Activated CD8-positive, alpha-beta memory T cell treated with anti-CD3 and anti-CD28 coated beads, Interleukin-2, amount 50 U/mL, for 48 hours (primary cell): ENCODE measurements at places on chromosomes 11 and 22.
A peak's percentile ranks its signal among the peaks of the same experiment; 100 is the strongest.

DNA sequence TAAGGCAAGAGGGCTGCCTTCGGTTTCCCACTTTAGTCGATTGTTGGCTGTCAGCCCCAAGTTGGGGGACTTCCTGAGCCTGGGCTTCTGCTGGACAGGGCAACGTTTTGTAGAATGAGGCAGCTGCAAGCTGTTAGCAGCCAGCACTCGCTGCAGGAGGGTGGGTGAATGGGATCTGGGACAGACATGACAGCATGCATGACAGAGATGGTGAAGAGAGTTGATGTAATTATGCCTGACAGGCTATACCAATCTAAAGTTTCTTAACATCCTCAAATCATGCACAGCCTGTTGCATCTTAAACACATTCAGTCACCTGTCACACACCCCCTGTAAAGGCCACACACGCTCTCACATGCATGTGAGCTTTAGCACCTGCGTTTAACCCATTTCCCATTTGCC is 49.2 kb downstream of the CWC15 start:
- DNase-seq, result no peak

DNA sequence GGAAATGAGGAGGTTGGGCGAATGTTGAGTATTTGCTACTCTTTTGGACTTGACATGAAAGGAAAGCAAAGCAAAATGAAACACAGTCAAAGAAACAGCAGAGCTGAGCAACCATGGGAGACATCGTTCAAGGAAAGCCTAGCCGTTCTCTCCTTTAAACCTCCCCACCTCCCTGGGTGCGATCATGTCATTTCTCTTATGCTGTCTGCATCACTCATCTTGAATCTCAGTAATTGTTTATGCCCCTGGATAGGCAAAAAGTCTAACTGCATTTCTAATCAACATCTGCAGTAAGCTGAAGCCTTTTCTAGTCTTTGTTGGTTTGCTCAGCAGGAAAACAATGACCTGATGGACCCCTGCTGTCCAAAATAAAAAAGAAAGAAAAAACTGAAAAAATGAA is 107.0 kb downstream of the MSANTD4 start:
- no peak for DNase-seq

DNA sequence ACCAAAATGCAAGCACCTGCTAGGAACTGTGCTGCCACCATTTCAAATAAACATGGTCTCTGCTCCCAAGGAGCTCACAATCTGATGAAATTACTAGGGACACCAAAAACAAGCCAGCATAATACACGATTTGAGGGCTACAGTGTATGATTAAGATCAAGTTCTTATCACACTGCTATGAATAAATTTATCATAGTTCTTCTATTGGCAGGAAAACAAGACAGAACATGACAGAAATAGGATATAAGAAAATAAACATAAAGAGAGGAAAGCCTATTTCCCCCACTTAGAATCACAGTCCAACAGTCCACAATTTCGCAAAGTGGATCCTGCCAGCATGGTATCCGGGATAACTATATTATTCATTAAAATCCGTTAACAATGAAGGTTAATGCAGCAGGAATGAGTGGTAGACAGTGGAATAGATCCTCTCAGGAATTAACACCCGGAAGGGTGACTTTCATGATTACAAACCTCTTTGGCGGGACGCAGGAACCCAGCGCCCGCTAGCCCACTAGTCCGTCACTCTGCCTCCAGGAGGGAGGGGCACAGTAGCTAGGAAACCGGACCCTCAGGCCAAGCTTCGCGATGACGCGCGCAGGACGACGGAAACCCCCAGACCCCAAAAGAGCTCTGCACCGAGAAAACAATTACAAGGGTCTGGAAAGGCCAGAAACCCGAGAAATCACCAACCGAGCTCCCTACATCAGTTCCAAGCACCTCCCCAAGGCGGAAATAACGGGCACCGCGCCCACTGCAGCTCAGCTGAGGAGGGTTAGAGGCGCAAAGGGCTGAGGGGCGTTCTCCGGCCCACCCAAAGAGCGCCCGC is 607 bp downstream of the CCDC82 start:
- no peak for DNase-seq

DNA sequence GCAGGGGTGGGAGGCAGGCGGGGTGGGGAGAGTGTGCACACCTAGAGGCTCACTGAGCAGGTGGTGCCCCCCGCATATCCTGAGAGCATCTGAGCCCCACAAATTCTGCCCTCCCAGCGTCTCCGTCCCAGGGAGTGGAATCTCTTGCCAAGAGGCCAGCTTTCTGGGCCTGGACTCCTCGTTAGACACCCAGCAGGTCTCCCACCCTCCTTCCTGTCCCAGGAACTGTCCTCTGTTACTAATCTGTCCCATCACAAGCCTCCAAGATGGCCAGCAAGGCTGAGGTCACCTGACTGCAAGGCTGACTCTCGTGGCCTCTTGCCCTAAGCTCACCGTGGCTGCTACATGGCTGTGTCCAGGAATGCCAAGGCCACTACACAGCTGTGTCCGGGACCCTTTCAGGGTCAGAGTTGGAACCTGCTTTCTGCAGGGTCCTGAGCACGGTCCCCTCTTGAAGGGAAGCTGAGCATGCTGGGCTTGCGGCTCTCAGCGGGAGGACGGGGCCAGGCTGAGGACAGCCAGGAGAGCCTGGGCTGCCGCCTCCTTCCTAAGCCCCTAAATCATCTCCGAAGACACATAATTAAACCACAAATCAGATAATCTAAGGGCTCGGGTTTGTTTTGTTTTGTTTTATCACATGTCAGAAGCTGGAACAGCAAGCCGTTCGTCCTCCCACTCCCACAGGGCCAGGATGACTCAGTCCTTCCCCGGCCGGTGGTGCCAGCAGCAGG is 1327.3 kb downstream of the TBC1D22A start:
- DNase-seq, result no peak

DNA sequence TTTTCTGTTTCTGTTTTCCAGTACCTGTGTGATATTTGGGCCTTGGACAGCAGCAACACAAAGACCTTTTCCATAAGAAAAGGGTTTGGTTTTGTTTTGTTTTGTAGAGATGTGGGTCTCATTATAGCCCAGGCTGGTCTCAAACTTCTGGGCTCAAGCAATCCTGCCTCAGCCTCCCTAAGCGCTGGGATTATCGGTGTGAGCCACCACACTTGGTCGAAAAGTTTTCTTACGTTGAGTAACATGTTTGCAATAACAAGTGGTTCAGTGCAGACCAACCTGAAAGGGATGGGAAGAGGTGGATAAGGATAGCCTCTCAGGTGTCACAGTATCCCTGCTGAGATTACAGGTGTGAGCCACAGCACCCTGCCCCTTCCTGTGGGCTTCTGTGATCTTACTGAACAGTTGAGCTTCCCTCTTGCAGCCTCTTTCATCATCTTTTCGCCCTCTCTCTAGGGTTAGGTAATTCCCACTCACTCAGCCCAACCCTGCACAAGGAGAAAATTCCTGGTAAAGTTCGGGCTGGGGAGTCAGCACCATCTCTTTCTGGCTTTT is 3.5 kb upstream of the MRPL48 start:
- no peak for DNase-seq

- DNase-seq, result no peak
Observed at GRCh38 chr11:96303064-96303463, 39.9 kb downstream of the MAML2 start.

- no peak for DNase-seq
Observed at GRCh38 chr11:116721988-116722387, 50.8 kb downstream of the BUD13 start.

DNA sequence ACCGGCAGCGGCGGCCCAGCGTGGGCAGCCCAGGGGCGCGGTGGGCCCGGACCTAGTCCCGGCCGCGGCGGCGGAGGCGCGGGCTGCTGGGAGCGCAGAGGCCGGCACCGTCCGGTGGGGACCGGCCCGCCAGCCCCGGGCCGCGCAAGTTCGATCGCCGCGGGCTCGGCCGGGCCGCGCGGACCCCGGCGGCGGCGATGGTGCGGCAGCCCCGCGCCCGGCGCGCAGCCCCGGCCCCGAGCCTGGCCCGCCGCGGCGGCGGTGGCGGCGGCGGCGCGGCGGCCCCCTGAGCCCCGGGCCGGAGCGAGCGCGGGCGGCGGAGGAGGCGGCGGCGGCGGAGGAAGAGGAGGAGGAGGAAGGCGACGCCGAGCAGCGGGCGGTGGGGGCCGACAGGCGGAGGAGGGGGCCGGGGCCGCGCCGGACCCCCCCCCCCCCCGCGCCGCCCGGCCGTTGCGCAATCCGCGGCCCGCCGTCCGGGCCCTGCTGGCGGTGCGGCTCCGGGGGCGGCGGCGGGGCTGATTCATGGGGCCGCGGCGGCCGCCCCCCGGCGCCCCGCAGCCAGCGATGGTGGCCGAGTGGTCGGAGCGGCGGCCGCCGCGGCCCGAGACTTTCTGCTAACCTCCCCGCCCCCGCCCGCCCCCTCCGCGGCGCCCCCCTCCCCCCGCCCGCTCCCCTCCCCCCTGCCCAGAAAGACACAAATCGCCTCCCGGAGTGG is 1251.9 kb downstream of the BRD1 start:
- no peak for DNase-seq

- DNase-seq, result no peak
Observed at GRCh38 chr22:44218071-44218470, 37.3 kb downstream of the PARVG start.

DNA sequence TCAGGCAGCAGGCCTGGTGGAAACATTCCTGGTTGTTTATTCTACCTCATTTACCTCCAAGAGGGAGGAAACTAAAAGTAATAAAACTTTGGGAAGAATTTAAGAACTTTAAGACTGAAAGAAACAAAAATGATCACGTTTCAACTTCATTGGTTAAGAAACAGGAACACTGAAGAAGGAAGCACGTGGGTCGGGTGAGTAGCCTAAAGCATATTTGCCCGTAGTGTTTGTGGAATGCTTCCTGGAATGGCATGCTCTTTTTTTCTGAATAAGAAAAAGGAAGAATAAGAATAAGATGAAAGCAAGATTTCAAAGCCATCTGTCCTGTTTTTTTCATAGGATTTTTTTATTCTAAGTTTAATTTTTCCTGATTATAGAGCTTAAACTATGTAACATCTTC is 83.1 kb downstream of the WNT11 start:
- no peak for DNase-seq

GRCh38 chr22:44491269-44492035 is 6.6 kb downstream of the RTL6 start:
- DNase-seq, result no peak

GRCh38 chr22:39664485-39665200 is 94.1 kb downstream of the CACNA1I start:
- DNase-seq, result peak; percentile 65

DNA sequence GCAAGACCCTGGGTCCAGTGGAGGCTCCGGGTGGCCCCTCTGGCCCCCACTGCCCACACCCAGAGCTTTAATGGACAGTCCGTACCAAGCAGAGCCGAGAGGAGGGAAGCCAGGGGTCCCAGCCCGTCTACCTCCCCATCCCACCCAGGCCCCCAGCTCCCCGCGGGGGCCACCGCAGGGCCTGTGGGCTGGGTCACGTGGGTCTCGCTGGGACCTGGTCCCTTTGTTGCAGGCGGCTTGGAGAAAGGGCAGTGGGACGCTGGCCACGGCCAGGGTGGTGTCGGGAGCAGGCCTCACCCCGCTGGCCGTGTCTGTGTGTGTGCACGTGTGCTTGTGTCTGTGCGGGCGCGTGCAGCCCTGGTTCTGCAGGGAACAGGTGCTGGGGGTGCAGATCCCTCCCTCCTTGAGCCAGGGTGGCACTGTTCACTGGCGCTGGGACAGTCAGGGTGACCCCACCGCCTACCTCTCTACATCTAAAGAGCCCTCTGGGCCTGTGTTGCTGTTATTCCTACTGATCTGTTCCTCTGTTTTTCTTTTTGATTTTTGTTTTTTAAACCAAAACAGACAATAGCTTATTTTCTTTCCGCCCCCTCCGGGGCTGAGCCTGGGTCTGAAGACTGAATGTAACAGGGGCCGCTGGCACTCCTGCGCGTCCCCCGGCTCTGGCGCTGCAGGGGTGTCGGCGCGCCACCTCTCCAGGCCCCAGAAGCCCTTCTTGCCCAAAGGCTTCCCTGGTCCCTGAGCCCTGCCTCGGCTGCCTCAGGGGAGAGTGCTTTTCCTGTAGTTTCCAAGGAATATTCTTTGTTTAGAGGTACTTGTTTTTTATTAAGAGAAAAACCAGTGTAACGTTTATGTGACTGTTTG is 20.1 kb upstream of the TMEM191C start:
- peak; percentile 40 for DNase-seq

DNA sequence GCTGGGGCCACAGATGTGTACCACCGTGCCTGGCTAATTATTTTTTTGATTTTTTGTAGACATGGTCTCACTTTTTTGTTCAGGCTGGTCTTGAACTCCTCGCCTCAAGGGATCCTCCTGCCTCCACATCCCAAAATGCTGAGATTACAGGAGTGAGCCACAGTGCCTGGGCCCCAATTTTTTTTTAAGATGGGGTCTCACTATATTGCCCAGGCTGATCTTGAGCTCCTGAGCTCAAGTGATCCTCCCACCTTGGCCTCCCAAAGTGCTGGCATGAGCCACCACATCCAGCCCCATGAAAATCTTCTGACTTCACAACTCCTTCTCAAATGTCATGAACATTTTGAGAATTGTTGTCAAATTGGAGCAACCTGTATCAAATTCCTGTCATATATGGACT is 2.3 kb upstream of the ANKRD54 start:
- DNase-seq, result no peak
